ENCODE measurements at places on chromosomes 6 and 20.

DNA sequence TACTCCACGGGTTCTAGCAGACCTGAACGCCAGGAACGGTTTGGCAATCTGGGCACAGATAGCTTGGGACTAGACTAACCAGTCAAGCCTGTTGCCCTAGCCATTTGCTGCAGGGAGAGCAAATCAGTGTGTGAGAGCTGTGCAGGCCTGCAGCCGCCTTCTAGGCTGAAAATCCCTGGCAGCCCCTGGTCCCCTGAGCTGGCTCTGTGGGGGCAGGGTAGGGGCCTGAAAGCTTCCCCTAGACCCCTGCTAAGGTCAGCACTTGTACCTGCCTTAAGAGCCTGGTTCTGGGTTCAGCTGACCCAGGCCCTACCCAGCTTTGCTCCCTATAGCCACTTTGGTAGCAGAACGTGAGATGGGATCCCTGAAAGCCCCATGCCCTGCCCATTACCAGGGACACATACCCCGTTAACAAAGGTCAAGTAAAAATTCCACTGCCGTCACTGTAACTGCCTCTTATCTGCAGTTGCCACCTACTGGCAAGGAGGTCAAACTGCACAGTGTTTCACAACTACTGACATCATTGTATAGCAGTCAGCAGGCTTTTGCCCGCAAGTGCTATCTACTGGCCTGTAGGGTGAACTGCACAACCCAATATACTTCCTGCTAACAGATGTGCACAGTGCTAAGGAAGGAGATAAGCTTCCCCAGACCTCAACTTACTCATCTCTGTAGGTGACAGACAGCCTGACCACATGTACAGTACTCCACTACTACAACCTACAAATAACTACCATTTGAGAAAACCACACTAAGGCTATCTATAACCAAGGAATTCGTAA, 95.1 kb upstream of the OLIG3 start:
- peak; percentile 65 for DNase-seq

- DNase-seq = no peak
Measured at GRCh38 chr20:18831830-18832499, 18.4 kb downstream of the SCP2D1 start.

DNA sequence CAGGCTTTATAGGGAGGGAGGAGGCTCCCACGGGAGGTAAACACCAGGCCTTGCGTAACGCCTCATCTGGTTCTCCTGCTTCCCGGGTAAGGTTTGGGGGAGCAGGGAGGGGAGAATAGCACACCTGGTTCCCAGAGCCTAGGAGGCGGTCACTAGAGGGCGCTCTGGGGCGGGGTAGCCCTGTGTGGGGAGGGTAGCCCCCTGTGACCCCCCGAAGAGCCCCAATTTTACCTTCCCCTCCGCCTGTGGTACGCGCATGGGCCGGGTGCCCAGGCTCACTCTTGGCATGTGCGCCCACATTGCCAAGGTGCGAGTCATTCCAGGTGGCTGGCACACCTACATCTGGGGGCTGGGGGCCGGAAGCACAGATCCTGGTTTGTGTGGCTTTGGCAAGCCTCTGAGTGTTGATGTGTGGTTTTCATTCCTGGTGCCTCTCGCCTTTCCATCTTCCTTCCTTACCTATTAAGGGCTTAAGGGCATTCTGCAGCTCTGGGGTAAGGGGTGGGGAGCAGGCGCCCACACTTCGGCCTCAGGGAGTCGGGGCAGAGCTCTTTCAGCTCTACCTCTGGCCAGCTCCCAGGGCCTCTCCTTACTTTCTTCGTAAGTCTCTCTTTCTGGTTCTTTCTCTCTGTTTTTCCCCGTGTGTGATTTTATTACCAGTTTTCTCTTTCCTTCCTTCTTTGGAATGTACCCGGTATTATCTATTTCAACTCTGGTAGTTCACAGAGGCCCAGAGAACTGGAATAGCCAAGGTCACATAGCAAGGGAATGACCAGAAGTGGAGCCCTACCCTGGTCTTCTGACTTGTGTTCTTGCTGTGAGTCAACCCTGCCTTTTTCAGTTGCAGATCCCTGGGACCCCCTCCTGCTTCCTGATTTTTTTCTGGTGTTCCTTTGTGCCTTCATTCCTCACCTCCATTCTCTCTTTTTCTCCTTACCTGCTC, 492 bp upstream of the RNF39 start:
- DNase-seq = peak; percentile 76

DNA sequence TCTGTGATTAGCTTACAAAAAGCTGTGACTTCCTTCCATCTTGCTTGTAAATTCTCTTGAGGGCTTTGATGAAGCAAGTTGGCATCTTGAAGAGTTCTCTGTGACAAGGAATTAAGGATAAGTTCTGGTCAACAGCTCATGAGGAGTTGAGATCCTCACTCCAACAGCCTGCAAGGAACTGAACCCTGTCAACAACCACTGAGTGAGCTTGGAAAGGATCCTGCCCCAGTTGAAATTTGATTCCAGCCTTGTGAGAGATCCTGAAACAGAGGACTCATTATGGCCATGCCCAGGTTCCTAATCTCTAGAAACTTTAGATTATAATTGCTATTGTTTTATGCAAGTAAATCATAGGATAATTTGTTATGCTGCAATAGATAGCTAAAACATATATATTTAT, 133.7 kb downstream of the PTCHD4 start:
- peak; percentile 20 for DNase-seq

DNA sequence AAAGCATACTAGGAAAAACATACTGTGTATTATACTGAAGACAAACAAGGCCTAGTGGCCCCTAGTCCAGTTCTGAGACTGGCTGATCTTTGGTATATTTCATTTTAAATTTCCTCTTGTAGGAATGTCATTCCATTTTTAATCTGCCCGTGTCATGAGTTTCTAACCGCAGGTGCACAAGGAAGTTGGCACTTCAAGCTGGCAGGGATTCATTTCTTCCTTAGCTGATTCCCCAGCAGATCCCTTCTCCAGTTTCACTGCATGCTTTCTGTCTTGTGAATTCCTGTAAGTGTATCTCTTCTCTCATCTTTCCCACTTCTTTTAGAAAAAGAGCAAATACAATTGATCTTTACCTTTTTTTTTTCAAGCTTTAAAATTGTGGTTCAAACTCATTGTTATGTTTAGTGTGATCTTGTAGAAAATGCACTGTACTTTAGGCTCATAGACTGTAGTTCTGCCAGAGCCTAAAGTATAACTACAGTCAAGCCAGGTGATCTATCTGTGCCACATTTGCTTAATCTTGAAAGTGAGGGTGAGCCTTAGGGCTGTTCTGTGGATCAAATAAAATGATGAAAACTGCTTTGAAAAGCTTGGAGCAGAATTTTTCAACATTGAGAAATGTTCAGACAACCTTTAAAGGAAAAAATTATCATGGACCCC, 37.0 kb downstream of the RNF217 start:
- DNase-seq = peak; percentile 20

DNA sequence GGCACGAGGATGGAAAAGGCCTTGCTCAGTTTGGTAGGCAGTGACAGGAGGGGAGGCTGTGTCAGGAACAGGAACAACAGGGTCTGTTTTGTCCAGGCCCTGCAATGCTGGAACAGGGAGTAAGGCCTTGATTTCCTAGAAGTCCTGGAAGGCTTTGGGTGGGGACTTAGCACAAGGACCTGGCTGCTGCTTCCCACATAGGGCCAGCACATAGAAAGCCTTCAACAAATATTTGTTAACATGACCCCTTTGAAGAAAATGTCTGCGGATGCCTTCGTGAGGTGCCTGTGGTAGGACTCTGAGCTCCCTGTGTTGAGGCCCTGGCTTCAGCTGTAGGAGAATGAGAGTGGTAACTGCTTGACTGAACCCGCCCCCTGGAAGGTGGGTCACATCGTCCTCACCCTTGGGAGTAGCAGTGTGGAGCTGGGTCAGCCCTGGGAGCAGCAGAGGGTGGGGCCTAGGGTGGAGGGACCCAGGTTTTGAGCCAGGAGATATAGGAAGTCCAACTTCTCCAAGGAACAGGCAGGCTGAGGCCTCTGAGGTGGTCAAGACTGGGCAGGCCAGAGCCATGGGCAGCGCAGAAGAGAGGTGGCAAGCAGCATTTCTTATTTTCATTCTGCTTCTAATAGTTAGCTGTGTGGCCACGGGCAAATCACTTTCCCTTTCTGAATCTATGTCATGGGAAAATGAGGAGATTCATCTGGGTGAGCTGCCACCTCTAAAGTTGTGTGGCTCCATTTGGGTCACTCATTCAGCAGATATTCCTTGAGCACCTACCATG, 50.0 kb downstream of the CNBD2 start:
- no peak for DNase-seq

GRCh38 chr6:66568271-66568670, 861.2 kb upstream of the EYS start:
- DNase-seq = no peak

- DNase-seq = no peak
Measured at GRCh38 chr6:107620732-107621131, 130.8 kb downstream of the SOBP start.

DNA sequence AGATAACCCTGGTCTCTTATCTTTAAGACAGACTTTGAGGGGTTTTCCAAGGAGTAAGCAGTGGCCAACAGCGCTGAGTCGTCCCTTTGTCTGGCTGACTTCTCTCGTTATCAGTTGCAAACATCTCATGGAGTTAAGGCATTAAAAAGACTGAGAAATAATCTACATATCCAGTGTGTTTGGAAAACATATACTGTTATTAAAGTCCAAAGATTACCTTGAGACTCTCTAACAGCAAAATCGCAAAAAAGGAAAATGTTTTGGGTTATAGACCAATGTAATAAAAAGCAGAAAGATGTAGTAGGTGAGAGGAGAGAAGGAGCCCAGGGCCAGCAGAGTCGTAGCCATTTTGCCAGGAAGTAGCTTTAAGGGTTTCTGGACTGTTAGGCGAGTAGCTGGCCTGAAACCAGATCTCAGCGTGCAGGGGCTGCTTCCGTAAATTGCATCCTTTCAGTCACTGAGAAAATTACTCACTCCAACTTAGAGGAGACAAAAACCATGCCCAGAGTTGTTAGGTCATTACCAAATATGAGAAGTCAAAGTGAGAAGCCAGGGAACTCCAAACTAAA, 24.6 kb downstream of the MYLK4 start:
- no peak for DNase-seq

- no peak for DNase-seq
Measured at GRCh38 chr6:96939007-96939805, 14.7 kb downstream of the KLHL32 start.
